Posterior vena cava (tissue), 2 donors: ENCODE measurements at places on chromosomes 7 and 10. TPM values are rescaled to one million over a fixed set of nuclear protein-coding genes. Genes with fewer than 3 reads are reported as not detected.

DNA sequence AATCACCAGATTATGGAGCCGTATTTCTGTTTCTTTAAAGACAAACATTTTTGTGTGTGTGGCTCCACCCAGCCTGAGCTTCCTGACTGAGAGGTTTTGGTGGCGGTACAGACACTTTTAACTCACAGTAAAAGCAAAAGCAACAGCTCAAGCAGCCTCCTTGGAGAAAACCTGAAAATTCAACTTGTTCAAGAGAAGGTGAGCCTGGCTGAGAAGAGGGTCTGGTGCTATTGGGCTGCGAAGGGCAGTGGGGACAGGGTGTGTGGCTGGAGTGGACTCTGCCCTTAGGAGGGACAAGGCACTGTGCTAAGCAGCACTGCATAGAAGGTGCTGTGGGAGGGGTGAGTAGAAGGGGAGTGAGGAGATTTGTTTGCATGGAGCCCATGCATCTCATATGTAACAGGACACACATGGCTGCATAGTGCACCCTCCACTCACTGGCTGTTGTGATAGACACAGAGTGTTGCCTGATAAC lies at the start of gene GIMAP7:
GIMAP7 (plus strand) TSS at position 125 of the 475 bp plus-strand sequence. CDS start 5,103 bp downstream, outside the sequence.
- DNase-seq, result no peak

- DNase-seq, result no peak
Observed at GRCh38 chr7:116687801-116688201, 15.8 kb downstream of the MET start.

- DNase-seq, result peak; percentile 13
Observed at GRCh38 chr10:98403812-98404504, 11.0 kb downstream of the PYROXD2 start.

DNA sequence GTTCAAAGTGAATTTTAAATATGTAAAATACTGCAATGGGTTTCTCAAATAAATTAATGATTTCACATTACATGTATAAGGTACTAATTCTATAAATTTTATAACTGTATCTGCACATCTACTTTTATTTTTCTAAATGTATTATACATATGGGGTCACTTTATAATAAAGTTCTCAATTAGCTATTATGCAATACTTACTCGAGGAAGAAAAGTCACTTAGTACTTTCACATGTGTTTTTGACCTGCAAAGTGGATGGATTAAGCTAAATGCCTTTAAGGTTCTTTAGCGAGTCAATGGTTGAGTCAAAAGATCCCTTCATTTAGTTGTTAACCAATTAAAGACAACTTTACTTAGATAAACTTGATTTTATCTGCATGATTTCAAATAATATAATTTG lies 437.8 kb downstream of the ANKRD7 start:
- no peak for DNase-seq

Gene PHF14
- total RNA-seq, result 32.7 TPM

DNA sequence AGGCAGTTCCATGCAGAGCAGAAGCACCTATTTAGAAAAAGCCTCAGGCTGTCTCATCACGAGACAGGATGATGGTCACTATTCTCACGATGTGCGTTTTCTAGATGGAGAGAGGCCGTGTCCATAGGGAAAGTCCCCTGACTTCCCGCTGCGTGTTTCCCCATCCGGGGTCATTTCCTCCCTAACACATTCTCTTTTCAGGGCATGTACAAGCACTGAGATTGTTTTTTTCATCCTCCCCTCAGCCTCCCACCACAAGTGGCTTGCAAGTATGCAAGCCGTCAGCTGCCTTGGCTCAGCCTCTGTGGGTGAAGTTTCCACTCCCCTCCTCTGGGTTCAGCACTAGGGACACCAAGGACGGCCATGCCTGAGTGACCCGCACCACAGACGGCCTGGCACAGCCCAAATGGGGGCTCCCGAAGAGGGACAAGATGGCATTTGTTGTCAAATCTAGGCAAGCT lies 2.7 kb upstream of the CALML5 start:
- peak; percentile 58 for DNase-seq

Gene ZNF467
- 10.9 TPM for total RNA-seq

DNA sequence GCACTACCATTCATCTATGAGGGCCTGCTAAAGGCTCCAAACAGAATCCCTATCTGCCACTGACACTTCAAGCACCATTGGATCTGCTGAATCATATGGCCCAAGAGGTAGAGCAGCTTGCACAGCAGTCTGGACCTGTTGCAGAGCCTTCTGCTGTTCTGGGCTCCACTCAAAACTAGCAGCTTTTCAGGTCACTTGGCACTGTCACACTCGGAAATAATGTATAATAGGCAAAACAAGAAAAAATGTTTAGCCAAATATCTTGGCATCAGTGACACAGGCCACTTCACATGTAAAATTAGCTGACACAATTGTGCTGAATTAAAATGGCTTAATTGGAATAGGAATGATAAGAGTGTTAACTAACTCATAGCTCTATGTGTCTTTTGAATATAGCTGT lies 1182.9 kb upstream of the LRRTM3 start:
- no peak for DNase-seq

Gene ANTXRL
- not detected for total RNA-seq

GRCh38 chr10:92387289-92387940 lies 96.4 kb downstream of the MARCHF5 start:
- peak; percentile 34 for DNase-seq

DNA sequence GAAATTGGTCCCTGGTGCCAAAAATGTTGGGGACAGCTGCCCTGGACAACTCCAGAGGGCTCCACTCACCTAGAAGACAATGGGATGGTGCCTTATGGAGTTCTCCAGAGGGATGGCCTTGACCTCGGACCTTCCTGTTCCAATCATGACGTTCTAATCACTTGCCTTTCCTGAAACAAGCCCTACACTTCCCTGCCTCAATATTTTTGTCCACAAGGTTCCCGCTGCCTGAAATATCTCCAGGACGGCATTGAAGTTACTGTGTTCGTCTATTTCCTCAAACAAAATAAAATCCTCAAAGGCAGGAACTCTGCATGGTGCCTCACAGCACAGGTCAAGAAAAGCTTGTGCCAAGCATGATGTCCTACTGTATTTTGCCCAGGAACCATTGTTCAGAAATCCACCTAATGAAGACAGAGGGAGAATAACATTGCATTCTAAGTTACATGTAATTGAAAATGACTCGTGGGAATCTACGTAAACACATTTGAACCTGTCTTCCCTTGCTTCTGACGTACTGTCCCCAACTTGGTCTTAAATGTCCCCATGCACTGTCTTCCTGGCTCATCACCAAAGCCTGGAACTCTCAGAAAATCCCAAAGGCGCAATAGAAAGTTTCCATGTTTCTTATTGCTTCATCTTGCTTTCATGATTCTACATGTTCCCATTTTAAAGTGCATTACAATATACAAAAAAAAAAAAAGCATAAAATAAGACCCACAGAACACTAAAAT lies 342.3 kb upstream of the NRP1 start:
- DNase-seq, result no peak

Gene SBDS
- total RNA-seq, result 175 TPM

- DNase-seq, result peak; percentile 84
Observed at GRCh38 chr7:148883266-148884048, 634 bp downstream of the EZH2 start.

- DNase-seq, result no peak
Observed at GRCh38 chr7:126026421-126027088, 1096.9 kb upstream of the POT1 start.

- DNase-seq, result no peak
Observed at GRCh38 chr10:30284865-30285594, 64.0 kb downstream of the MTPAP start.

DNA sequence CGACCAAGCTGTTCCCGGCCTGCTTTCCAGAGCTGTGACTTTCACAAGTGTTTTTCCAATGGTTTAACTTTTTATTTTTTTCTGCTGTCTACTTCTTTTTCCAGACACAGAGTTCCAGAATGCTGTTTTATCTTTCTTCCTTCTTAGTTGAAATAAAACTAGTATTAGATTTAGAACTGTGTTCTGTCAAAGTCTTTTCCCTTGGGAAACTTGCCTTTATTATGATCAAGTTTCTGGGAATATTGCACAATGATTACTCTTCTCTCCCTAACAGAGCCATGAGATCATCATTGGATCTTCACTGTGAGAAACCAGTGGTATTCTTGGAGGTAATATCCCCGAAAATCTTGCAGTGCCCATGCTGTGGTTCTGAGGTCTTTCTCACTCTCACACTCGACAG lies 104.9 kb upstream of the KCND2 start:
- no peak for DNase-seq

GRCh38 chr7:55366461-55367070 lies 1.4 kb downstream of the LANCL2 start:
- no peak for DNase-seq

DNA sequence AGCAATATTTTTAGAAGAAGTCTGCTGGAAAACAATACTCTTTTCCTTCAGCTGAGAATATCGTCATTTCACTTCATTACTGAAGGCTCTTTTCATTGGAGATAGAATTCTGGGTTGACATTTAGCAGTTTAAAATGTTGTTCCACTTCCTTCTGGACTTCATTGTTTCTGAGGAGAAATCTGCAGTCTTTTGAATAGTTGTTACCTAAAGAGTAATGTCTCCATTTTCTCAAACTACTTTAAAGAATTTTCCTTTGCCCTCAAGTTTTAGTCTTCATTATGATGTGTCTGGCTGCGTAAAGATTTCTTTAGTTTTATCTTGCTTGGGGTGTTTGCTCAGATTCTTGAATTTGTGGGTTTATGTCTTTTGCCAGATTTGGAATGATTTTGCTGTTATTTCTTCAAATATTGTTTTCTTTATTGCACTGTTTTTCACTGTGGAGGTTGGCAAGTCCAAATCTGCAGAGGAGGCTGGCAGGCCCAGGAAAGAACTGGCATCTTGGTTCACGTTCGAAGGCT lies 136.3 kb downstream of the DNAJB6 start:
- no peak for DNase-seq

GRCh38 chr10:45378914-45379726 lies 5.1 kb downstream of the ALOX5 start:
- no peak for DNase-seq

- DNase-seq, result peak; percentile 65
Observed at GRCh38 chr7:30923774-30924413, 12.2 kb downstream of the AQP1 start.
